CD14-positive monocyte (primary cell): ENCODE measurements at places on chromosomes 2 and 18.

- no peaks in the 10 kb centered on the region for H3K27me3 ChIP-seq
- no peaks in the 10 kb centered on the region for H3K36me3 ChIP-seq
- H3K27ac ChIP-seq, result no peak overlapping the region
Observed at GRCh38 chr2:5985536-5986385, 293.6 kb downstream of the SOX11 start.

DNA sequence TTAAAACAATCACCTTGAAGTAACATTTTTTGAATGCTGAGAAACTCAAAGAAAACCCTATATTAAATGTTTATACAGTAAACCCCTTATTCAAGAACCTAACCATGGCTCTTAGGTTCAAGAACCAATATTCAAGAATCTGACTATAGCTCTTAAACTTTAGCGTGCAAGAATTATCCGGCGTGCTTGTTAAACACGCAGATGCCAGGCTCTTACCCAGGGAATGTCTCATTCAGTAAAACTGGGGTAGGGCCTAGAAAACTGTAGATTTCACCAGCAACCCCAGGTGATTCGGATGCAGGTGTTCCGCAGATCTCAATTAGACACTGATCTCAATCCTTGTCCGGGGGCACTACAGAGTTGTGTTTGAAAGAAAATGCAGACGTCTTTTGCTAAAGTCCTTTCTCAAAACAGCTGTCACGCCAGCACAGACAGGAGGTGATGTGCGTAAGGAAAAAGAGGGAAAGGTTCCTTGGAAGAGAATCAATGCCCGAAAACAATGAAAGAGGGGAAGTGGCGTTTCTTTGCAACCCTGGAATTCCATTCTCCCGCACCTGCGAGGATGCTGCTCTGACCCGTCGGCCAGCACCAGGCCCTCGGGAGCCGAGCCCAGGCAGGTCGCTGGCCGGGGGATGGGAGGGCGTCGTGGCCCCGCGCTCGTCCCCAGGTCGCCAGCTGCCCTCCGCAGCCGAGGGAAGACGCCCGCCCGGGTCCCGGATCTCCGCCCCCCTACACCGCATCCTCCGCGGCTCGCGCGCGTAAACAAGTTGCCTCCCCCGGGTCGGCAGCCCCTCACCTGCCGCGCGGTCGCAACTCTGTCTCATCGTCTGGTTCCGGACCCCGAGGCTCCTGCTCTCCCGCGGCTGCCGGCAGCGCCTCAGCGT is 851 bp downstream of the EIF2AK3 start:
- H3K27ac ChIP-seq, result peak overlapping the region; percentile 99
- peak overlapping the region; percentile 89 for H3K4me3 ChIP-seq
- no peak for DNase-seq

DNA sequence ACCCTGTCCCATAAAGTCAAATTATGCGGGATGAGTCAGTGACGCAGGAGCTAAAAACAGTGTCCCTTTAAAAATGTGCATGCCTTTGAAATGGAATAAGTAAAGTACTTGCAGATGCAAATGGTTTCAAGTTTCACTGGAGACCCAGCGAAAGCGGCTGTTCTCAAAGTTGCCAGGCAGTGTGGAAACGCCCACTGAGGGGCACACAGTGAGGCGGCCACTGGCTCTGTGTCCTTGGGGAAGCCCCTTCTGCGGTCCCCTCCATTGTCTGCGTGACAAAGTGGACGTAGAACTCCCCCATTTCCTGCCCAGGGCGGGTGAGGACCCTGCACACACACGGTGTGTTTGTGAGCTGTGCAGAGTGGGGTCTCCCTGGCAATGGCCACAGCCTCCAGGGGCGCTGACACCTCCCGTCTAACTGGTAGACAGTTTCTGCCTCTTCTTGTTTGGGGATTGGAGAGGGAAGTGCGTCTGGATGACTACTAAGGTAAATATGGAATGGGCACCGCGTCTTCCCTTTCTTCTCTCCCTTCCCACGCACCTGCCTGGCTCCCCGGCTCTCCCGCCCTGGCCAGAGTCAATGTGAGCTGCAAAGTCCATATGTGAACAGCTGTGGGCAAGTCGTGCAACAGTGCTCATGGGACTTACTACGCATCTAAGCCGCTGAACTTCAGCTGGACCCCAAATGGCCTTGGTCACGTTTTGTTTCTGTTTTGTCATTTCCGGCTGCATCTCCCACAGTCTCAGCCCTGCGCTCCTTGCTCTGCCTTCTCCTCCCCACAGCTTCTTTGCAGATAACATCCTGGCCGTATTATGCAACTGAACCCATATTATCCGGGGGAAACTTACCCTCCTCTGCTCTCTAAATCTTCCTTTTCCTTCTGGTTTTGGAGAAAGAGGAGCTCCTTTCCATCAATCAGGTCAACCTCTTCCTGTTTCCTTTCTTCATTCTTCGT is 33.7 kb upstream of the ZNF516 start:
- peak overlapping the region; percentile 50 for H3K4me3 ChIP-seq
- no peaks in the 10 kb centered on the region for H3K36me3 ChIP-seq
- peaks cover 15% of the 10 kb centered on the region for H3K4me1 ChIP-seq
- peak; percentile 60 for DNase-seq
- peak overlapping the region; percentile 87 for H3K27ac ChIP-seq
- H3K27me3 ChIP-seq, result no peaks in the 10 kb centered on the region

- no peaks in the 10 kb centered on the region for H3K36me3 ChIP-seq
- H3K4me1 ChIP-seq, result no peaks in the 10 kb centered on the region
- H3K4me3 ChIP-seq, result no peak overlapping the region
Observed at GRCh38 chr2:189287982-189288521, 108.5 kb upstream of the COL5A2 start.

DNA sequence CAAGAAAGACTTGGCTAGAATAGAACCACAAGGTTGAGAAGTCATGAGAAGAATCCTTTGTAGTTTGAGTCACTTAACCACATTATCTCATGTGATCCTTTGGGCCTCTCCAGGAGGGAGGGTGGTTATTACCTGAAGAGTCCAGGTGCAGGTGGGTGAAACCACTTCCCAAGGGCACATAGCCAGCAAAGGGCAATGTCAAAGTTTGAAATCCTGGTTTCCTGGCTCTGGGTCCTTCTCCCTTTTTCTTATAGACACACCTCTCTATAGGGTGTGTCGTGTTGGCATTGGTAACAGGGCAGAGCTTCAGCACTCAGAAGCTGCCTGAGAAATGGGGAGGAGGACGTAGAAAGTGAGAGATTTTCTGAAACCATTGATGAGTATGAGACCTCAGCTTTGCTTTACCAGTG is 137.9 kb downstream of the MGAT5 start:
- no peak overlapping the region for H3K27ac ChIP-seq
- H3K4me3 ChIP-seq, result no peak overlapping the region
- no peak for DNase-seq
- H3K27me3 ChIP-seq, result no peaks in the 10 kb centered on the region

GRCh38 chr2:14552818-14553217 is 79.7 kb upstream of the LRATD1 start:
- no peaks in the 10 kb centered on the region for H3K36me3 ChIP-seq
- no peaks in the 10 kb centered on the region for H3K4me1 ChIP-seq
- DNase-seq, result no peak
- no peaks in the 10 kb centered on the region for H3K27me3 ChIP-seq
- no peak overlapping the region for H3K27ac ChIP-seq
- H3K4me3 ChIP-seq, result no peak overlapping the region

- no peaks in the 10 kb centered on the region for H3K27me3 ChIP-seq
- peaks cover 2% of the 10 kb centered on the region for H3K36me3 ChIP-seq
- H3K4me1 ChIP-seq, result no peaks in the 10 kb centered on the region
- no peak for DNase-seq
- no peak overlapping the region for H3K4me3 ChIP-seq
Observed at GRCh38 chr2:143684551-143685320, 555.5 kb downstream of the ARHGAP15 start.

GRCh38 chr2:204255071-204255470 is 290.2 kb upstream of the PARD3B start:
- H3K27me3 ChIP-seq, result no peaks in the 10 kb centered on the region
- H3K27ac ChIP-seq, result peak overlapping the region; percentile 50
- no peak overlapping the region for H3K4me3 ChIP-seq
- H3K4me1 ChIP-seq, result peaks cover 34% of the 10 kb centered on the region

DNA sequence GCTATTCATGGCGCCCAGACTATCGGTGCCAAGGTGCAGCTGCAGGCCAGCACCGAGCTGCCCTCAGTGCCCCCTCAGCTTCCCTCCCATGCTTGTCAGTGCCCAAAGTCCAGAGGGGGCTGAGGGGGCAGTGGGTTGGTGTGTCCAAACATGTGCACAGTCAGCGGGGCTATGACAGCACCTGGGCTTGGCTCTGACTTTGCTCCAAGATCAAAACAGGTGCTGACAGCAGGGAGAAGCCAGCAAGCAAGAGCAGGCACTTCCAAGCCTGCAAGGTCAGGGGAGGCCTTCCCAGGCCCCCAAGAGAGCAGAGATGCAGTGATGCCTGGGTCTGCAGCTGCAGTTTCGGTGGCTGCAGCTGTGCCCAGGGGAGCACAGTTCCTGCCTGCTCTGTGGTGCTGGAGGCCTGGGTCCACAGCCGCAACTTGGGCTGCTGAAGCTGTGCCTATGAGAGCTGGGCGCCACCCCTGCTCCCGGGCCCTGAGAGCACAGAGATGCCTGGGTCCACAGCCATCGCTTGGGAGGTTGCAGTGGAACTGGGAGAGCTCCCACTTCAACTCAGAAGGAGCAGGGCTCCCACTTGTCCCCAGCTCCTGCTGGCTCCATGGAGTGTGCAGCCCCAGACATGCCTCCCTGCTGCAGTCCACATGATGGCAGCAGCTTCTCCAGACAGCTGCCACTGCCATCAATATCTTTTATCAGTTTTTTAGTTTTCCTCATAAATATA is 775.3 kb upstream of the POU3F3 start:
- no peak overlapping the region for H3K27ac ChIP-seq
- no peaks in the 10 kb centered on the region for H3K36me3 ChIP-seq
- no peak overlapping the region for H3K4me3 ChIP-seq

DNA sequence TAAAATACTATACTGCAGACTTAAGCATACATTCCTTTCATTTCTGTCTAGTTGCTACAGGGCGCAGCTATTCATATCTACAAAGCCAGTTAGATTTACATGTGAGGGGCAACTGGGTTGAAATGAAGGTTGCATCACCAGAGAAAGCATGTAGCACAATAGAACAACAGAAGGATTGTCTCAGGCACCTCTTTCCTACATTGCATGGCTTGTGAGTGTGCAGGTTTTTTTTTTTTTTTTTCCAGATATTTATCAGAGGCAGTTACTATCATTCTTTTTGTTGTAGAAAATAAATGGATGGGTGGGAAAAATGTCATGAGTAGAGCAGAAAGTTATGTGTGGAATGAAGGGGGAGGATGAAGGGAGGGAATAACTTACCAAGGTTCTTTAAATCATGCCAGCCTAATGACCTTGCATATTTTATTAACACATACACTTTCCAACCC is 86.8 kb downstream of the ERBB4 start:
- no peaks in the 10 kb centered on the region for H3K27me3 ChIP-seq
- H3K36me3 ChIP-seq, result no peaks in the 10 kb centered on the region
- H3K4me1 ChIP-seq, result no peaks in the 10 kb centered on the region
- no peak for DNase-seq
- no peak overlapping the region for H3K4me3 ChIP-seq
- H3K27ac ChIP-seq, result no peak overlapping the region

DNA sequence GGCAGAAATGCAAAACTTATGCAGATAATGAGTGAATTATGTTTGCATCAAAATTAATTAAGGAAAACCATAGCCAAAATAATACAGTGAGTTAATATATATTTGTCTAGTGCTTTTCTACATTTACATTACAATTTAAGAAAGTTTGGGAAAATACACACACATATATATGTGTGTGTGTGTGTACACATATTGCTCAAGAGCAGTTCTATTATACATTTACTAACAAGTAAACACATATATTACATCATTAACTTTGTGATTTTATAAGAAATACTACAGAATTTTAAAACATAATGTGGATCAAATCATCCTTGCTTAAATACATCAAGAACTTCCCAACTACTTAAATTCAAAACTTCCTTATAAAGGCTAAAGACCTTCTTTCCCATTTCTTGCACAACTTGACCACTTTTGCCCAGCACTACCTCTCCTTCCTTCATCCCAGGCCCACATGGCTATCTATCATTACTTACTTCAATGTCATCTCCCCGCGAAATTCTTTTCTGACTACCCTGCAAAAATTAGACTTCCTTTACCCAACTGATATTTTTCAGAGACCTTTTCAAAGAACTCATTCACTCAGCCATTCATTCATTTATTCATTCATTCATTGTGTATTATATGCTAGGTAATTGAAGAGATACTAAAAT is 68.4 kb downstream of the COL5A2 start:
- DNase-seq, result no peak
- H3K27ac ChIP-seq, result no peak overlapping the region

- no peaks in the 10 kb centered on the region for H3K27me3 ChIP-seq
- H3K4me1 ChIP-seq, result peaks cover 23% of the 10 kb centered on the region
- peaks cover 7% of the 10 kb centered on the region for H3K36me3 ChIP-seq
- no peak for DNase-seq
- no peak overlapping the region for H3K4me3 ChIP-seq
Observed at GRCh38 chr2:100010606-100011005, 131.8 kb downstream of the AFF3 start.

- H3K4me3 ChIP-seq, result no peak overlapping the region
- H3K27ac ChIP-seq, result peak overlapping the region; percentile 60
- DNase-seq, result peak; percentile 52
- peaks cover 87% of the 10 kb centered on the region for H3K4me1 ChIP-seq
Observed at GRCh38 chr2:216491793-216492596, 6.6 kb upstream of the RPL37A start.

- H3K4me3 ChIP-seq, result no peak overlapping the region
- peak; percentile 48 for DNase-seq
- no peaks in the 10 kb centered on the region for H3K27me3 ChIP-seq
- peaks cover 96% of the 10 kb centered on the region for H3K36me3 ChIP-seq
- no peak overlapping the region for H3K27ac ChIP-seq
Observed at GRCh38 chr18:62566199-62566598, 43.4 kb downstream of the ZCCHC2 start.

DNA sequence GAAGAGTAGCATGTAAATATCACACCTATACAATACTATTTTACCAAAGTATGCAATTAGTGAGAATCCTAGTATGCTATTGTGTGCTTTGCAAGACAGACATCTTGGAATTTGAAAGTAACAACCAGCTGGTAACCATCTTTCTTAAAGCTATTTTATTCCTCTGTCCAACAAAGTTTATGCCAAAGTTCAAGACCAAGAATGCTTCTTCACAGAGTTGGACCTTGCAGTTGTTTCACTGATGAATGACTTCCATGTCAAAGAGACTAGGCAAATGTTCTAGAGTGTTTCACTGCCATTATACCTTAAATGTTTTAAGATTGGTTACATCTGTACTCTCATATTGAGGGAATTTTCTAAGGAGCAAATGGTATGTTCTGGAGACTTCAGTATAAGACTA is 215.2 kb upstream of the CRIM1 start:
- H3K4me1 ChIP-seq, result no peaks in the 10 kb centered on the region
- H3K27me3 ChIP-seq, result no peaks in the 10 kb centered on the region
- no peaks in the 10 kb centered on the region for H3K36me3 ChIP-seq
- H3K4me3 ChIP-seq, result no peak overlapping the region
